ENCODE measurements at places on chromosomes 4 and X.

DNA sequence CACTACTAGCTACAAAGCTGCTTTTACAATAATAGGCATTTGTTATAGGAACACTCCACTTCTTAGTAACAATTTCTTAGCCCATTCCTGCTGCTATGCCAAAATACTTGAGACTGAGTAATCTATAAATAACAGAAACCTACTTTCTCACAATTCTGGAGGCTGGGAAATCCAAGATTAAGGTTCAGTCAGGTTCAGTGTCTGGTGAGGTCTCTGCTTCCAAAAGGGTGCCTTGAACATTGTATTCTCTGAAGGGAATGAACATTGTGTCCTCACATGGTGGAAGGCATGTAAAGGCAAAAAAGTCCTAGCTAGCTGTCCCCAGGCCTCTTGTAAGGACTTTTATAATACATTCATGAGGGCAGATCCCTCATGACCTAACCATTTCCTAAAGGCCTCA is 7.0 kb downstream of the SLC9B1 start:
- DNase-seq = no peak

DNA sequence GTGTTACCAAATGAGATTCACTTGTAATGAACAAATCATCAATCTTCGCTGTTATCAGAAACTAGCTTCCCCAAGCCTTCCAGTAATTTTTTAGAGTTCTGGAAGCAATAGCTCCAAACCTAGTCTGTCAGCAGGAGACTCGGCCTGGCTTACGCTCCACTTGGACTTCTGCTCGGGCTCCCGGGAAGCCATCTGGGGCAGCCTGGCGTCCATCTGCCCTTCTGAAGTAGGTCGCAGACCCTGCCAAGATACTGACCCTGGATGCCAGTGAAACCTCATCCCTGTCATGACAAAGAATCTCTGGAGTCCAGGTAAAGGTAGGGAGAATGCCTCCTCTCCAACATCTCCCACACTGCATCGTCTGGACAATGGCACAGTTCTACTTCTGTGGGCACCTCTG is 493.8 kb upstream of the ZFP42 start:
- no peak for DNase-seq

DNA sequence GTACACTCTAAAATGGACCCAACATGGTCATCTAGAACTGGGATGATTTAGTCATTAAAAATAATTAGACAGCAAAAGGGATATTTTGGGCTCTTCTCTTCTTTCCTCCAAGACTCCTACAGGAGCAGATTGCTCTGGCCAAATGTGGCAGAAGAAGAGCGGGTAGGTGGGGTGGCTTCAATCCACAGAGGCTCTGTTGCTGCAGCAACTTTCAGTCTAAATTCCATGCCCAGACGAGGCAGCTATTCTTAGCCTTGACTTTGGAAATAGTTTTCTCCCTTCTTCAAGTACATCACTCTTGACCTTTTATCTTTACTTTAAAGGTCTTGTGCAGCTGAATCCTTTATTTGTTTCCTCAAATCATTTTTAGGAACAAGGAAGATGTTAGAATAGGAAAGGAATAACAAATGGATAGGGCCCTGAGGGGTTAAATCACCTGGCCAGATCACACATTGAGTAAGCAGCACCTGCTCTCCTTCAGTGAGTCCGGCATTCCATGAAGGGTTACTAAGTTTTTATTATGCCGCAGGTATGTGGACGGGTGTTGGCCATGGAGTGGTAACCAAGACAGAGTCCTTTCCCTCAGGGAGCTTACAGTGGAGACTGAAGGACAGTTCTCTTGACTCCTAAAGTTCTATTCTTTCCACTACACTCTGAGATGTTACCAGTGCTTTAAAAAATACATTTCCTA is 19.3 kb upstream of the SORBS2 start:
- DNase-seq = no peak

GRCh38 chrX:44733931-44734330 is 109.9 kb upstream of the DUSP21 start:
- DNase-seq = no peak

GRCh38 chr4:142158980-142159379 is 522.6 kb downstream of the IL15 start:
- DNase-seq = no peak

DNA sequence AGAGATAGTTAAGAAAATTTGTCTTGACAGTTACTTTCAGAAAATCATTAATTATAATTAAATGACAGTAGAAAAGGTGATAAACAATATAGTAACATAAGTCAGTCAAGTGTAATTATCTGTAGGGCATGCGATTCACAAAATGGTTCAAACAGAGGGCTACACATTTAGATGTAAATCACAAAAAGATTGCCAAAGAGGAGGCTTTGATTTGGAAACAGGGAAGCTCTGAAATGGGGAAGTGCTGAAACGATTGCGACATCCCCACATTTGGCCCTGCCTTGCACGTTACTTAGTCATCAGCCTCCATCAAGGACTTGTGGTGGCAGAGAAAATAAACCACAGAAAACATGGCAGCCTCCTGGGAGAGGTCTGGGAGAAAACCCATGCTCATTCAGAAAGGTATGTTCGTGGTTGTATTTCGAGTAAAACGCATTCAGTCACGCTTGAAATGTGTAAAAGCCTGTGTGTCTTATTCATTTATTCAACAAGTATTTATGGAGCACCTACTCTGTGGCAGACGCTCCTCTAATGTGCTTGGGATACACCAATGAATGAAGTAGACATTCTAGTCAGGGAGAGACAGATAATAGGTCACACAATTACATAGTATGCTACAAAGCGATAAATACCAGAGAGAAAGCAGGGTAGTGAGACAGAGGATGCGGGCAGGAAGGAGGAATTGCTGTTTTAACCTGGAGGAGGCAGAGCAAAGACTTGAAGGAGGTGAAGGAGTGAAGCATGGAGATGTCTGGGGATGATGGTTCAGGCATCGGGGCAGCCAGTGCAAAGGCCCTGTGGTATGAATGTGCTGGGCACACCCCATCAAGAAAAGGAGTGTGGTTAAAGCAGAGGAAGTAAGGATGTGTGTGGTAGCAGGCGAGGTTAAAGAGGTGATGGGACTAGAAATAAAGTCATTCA is 7.8 kb downstream of the RBM47 start:
- DNase-seq = peak; percentile 95

DNA sequence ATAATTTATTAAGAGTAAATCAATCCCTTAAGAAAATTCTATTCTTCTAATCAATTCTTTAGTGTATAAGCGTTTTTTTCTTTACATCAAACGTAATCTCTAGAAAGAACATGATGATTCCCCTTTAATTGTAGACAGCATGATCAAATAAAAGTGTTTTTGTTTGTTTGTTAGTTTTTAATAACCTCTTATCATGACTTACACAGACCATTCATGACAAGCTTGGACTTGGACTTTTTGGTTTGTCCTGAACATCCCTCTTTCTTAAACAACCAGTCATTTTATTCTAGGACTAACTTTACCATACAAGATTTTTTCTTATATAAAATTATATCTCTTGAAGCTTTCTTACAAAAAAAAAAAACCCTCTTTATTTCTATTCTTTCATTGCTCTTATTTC is 344.6 kb upstream of the SPOCK3 start:
- no peak for DNase-seq

GRCh38 chr4:42159271-42160001 is 7.0 kb upstream of the BEND4 start:
- DNase-seq = no peak

DNA sequence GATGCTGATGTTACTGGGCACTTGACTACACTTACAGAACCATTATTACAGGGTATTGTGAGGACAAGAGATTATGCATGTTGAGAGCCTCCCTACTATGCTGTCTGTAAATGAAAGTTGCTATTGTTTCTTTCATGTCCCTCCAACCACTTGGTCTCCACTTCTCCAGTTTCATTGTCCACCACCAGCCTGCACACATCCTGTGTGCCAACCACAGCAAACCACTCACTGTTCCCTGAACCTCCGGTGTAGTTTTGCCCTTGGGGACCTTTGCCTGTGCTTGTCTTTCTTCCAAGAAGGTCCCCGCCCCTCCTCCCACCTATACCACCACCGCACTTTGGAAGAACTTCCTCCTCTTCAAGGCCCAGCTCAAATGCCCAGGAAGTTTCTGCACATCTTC is 43.1 kb upstream of the AFF2 start:
- DNase-seq = no peak

- no peak for DNase-seq
Measured at GRCh38 chr4:150209140-150209829, 131.0 kb downstream of the DCLK2 start.

- no peak for DNase-seq
Measured at GRCh38 chrX:53374222-53374820, 48.1 kb downstream of the SMC1A start.

DNA sequence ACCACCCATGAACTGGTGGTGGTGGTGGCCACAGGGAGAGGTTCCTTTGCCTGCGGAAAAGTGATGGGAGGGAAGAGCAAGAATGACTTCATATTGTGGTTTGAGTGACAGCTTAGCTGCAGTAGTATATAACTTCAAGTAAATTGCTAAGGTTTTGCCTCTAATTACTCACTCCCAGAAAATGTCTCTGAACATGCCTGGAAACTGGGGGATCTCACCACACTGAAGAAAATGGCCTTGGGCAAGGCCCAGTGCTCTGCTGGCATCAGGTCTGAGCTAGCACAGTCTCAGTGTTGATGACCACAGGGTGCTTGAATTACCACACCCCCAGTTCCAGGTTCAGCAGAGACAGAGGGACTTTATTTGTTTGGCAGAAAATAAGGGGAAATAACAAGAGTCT is 2085.4 kb downstream of the ARAP2 start:
- no peak for DNase-seq

GRCh38 chr4:88600176-88600838 is 8.0 kb downstream of the HERC3 start:
- no peak for DNase-seq

DNA sequence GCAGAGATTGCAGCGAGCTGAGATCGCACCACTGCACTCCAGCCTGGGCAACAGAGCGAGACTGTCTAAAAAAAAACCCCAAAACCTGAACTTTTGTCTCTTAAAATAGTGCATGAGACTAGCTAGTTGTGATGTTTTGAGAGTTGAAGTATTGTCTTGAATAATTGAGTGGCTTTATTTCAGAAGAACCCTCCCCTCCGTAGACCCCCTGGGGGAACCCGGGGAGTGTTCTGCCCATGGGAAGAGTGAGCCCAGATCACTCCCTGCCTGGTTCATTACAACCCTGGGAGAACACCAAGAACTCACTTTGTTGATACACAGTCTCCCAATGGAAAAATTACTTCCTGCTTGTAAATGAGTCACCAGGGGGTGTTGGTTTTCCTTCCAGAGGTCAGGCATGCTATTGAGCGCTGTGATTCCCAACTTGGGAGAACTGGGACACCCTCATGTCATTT is 65.3 kb upstream of the SHISA3 start:
- no peak for DNase-seq

DNA sequence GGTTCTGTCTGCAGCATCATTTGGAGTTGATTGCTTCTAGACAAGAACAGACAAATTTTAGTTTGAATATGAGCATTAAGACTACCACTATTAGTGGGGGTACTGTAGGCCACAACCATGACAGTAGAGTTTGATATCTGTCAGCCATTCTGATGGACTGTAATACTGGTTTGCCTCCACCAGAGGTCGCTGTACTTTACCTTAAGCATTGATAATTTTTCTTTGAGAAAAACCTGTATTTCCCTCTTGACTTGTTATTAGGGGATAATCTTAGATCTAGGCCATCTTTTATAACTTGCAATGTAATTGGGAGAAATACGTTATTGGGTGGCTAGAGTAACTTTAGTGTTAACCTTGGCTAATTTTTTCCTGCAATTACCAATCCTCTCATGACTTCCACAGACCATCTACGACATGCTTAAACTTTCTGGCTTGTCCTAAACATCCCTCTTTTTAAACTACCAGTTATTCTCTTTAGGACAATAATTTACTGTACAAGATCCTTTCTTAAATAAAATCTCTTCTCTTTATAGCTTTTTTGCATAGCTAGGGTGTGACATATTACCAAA is 562.4 kb downstream of the MAGEB5 start:
- no peak for DNase-seq

GRCh38 chr4:81898862-81899504 is 427.3 kb upstream of the RASGEF1B start:
- DNase-seq = no peak

- DNase-seq = no peak
Measured at GRCh38 chr4:86917212-86918039, 17.4 kb upstream of the AFF1 start.

DNA sequence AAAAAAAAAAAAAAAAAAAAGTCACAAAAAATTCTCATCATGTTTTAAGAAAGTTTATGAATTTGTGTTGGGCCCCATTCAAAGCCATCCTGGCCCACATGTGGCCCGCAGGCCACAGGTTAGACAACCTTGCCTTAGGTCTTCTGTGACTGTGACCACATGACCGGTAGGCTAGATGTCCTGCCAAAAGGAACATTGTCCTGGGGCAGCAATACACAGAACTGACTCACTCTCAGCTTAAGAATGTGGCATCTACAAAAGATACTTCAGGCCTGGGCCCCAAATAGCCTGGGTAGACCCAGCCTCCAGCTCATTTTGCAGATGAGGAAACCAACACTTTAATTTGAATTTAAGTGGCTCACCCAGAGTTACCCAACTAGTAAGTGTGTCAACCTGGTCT is 10.0 kb downstream of the AWAT2 start:
- no peak for DNase-seq

DNA sequence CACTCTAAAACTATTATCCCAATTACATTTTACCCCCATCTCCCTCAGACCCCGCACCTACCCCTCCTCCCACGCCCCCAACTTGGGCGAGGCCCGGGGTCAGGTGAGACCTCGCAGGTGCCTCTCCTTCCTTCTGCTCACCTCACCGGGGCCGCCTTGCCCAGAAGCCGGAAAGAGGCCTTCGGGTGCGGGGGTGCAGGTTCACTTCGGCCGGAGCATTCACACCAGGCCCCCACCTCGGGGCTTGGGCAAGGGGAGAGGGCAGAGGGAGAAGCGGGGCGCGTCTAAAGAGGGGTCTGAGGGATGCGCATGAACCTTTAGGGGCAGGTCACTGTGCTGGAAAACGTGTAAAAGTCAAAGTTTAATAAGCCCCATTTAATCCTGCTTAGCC is 427 bp downstream of the ZNF182 start:
- DNase-seq = no peak

DNA sequence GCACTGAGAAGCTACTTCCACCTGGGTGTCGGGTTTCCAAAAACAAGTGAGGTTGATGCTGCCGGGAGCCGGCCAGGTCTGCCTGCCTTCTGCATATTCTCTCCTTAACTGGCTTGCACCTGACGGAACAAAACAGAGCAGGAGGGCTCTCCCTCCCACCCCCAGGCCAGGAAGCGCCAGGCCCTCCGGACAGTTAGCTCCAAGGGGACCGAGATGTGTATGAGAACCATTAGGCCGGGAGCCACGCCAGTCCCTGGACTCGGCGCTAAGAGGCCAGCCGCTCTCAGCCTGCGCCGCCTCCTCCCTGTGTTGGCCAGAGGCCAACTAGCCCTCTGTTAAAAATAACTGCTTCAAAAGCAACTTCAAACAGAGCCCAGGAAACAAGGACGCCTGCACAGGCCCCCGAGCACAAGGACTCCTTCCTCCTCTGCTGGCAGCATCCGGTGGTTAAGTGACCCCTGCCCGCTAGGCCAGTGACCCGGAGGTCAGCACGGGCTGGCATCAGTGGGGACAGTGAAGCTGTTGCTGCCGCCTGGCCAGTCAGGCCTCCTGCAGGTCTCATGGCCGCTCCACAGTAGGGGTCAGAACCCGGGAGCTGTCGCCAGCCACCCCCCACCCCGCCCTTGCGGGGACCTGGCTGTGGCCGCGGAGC is 107.9 kb downstream of the ABLIM2 start:
- peak; percentile 4 for DNase-seq

- DNase-seq = peak; percentile 15
Measured at GRCh38 chr4:37812713-37813112, 13.8 kb upstream of the PGM2 start.

GRCh38 chrX:129718676-129719075 is 20.1 kb upstream of the XPNPEP2 start:
- no peak for DNase-seq

GRCh38 chrX:23503835-23504539 is 163.3 kb upstream of the PRDX4 start:
- DNase-seq = peak; percentile 17
